Right ventricle myocardium superior (tissue), 1 donor: ENCODE measurements at places on chromosomes 5 and 9.

- no peak for DNase-seq
Observed at GRCh38 chr5:33321026-33321425, 119.7 kb upstream of the TARS1 start.

DNA sequence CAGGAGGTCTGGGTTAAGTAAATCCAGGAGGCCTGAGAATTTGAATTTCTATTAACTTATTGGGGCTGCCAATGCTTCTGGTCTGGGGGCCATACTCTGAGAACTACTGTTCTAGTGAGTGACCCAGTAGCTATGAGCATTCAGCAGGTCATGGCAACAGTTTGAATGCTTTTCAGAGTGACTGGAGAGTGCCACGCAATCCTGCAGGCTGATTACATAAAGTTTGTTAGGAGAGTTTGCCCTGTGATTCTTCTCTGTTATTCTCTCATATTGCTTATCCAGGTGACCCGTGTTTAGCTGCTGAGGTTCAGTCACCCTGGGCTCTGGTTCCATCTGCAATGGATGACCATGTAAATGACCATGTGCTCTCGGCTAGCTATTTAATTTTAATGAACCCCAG is 22.2 kb upstream of the TMED7 start:
- no peak for DNase-seq

- no peak for DNase-seq
Observed at GRCh38 chr9:19947996-19948395, 159.2 kb upstream of the SLC24A2 start.

GRCh38 chr9:126804696-126805553 is at the start of gene ZBTB43:
Gene ZBTB43 (plus strand): TSS chr9:126805040. CDS start chr9:126832510, 27,470 bp downstream.
- peak; percentile 99 for DNase-seq

- DNase-seq = no peak
Observed at GRCh38 chr5:6604341-6604740, 28.5 kb downstream of the NSUN2 start.

- DNase-seq = no peak
Observed at GRCh38 chr9:126219648-126220063, 107.0 kb upstream of the MVB12B start.
